ENCODE measurements at places on chromosomes 2 and 18.

DNA sequence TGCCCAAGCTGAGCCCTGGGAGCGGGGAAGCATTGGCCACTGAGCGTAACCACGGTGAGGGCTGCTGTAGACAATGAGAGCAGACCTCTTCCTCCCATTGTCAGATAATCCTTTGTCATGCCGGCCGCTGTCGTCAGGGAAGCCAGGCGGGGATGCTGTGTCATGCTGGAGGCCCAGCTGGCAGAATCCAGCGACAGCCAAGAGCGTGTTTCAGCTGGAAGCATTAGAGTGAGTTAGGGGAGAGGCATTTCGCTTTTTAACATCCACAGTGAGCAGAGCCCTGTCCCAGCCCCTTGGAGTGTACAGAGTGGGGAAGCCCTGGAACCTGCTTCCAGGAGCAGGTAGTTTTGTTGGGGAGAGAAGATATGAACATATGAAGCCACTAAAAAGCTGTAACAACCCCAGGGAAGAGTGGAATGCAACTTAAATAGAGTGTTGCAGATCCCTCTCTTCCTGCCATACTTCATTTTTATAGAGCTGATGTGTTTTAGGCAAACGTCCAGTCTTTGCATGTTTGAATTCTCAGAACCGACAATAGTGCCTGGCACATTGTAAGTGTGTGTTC, 7.0 kb downstream of the CTIF start:
- DNase-seq = peak; percentile 79

DNA sequence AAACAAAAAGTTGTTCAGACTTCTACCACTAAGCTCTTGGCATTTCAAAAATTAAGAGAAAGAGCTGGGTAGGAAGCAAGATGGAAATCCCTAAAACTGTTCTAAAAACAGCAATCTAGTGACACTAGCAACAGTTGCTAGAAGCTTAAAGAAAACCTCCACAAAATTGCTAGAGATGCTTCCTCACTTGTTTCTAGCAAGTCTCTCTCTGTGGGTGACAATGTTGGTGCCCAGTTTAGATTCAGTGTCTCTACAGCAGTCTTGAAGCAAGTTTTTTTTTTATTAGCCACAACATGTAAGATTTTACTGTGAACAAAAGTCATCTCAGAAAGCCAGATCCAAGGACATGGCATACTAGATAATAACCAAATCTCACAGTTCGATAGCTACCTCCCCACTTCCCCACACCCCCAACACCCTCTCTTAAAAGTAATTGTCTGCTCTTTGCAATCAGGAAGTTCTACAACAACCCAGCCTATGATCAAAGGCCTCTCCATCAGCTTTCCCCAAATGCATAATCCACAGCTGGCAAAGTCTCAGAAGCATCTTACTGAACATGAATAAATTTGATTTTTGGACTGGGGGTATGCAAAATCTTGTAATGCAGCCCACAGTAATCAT, 70.0 kb downstream of the ANKRD44 start:
- no peak for DNase-seq

DNA sequence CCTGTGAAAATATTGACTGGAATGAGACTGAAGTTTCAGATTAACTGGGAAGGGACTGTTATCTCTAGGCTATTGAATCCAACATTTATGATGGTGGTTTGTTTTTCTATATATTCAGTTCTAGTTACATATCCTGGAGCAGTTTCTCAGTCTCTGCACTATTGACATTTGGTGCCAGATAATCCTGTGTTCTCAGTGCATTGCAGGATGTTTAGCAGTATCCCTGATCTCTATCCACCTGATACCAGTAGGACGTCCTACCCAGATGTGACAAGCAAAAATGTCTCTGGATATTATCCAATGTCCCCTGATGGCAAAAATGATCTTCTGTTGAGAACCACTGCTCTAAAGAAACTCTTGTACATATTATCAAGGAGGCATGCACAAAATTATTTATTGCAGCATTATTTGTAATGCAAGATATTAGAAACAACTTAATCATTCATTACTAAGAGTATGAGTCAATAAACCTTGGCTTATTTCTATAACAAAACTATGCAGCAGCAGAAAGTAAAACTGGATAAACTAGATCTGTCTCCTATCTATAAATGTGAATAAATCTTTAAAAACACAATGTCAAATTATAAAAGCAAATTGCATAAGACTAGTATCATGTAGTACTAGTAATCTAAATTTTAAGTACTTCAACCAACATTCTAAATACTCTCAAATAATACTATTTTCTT, 369.3 kb upstream of the RND3 start:
- DNase-seq = peak; percentile 33

DNA sequence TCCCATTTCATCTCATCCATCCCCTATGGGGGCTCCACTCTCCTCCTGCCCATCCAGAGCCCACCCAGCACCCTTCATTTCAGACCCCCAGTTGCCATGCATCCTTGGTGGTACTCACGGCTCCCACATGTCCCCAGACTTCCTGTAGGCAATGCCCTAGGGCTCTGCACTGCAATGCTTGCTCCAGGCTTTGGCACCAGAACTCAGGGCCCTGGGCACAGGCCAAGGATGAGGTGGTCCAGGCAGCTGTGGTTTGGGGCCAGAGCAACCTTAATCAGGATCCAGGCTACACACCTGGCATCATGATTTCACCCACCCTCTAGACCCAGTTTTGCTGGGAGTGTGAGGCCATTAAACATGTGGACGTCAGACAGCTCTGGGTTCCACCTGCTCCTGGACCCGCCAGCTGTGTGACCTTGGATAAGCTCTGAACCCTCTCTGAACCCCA, 414 bp downstream of the SFTPB start:
- no peak for DNase-seq

DNA sequence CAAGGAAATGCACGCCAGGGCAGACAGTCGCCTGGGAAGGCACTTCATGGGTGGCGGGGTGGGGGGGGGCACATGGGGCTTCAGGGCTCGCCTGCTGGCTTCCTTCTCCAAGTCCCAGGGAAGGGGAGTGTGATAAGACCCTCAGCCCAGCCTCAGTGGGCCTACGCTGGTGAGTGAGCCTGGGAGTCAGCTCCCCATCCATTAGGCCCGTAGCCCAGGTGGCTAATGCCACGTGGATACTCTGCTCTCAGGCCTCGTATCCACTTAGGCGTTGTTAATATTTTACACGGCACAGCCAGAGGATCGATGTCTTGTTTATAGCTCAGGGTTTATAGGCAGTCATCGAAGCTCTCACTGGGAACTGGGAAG, 47.1 kb downstream of the KCNIP3 start:
- no peak for DNase-seq

Measured in fibroblast of the aortic adventitia (primary cell).